Stimulated activated CD4-positive, alpha-beta T cell treated with anti-CD3 and anti-CD28 coated beads, Interleukin-15, amount 100 ng/mL, for 1 hour (primary cell): ENCODE measurements at places on chromosomes 11 and 22.
A peak's percentile ranks its signal among the peaks of the same experiment; 100 is the strongest.

GRCh38 chr22:25083056-25083806, 116.4 kb upstream of the CRYBB3 start:
- no peak for DNase-seq

- DNase-seq = no peak
These were observed 4.9 kb downstream of the OR8B8 start for GRCh38 chr11:124440608-124441007.

DNA sequence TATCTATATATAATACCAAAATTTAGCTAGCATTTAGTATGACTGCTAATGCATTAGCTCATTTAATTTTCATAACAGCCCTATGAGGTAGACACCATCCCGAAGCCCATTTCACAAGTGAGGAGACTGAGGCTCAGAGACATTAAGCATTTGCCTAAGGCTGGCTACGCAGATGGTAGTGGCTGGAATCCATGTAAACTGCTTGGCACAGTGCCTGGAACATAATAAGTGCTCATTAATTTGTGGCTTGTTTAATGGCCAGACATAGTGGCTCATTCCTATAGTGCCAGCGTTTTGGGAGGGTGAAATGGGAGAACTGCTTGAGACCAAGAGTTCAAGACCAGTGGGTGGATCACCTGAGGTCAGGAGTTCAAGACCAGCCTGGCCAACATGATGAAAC, 17.8 kb upstream of the TP53I11 start:
- no peak for DNase-seq

DNA sequence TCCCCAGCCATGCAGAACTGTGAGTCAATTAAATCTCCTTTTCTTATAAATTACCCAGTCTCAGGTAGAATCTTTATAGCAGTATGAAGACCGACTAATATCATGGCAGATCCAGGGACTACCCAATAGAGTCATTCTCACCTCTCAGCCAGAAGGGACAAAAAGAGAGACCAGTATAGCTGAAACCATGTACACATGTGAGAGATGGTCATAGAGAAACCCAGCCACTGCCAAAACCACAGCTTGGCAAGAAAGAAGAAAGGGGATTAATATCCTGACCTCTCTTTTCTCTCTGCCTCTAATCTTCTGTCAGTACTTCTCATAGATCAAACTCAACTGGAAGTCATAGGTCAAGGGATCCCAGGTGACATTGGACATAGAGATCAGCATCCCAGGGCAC, 109.8 kb downstream of the CCDC34 start:
- DNase-seq = no peak

DNA sequence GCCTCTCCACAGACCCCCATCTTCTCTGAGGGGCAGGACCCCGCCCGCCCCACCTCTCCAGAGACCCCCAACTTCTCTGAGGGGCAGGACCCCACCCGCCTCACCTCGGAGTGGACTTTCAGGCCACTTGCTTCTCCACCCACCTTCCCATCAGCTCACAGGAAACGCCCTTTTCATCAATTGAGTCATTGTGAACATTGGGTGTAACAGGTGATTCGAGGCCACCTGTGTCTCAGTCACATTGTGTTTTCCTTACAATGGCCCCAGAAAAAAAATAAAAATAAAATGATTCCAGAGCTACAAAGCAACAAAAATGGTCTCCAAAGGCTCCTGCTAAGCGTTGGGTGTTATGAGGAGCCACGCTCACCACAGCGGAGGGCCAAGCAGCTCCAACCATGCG, 36.0 kb downstream of the BRD1 start:
- DNase-seq = no peak

- no peak for DNase-seq
These were observed 4.7 kb downstream of the TCIRG1 start for GRCh38 chr11:68043349-68044144.

DNA sequence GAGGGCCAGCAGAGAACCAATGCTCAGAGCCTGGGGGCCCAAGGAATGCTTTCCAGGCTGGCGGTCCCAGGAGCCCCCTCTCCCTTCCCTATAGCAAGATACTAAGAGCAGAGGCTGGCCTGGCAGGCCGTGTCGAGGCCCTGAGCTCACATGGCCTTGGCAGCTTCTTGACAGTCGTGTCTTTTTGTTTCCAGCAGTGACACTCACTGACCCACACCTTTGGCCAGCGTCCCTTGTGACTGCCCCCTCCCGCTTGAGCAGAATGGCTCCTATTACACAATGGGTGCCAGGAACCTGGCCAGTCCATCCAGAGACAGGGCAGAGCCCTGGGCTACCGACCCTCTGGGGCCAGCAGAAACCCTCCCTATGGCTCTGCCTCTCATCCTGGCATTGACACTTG, 6.4 kb upstream of the CCND1 start:
- DNase-seq = no peak

DNA sequence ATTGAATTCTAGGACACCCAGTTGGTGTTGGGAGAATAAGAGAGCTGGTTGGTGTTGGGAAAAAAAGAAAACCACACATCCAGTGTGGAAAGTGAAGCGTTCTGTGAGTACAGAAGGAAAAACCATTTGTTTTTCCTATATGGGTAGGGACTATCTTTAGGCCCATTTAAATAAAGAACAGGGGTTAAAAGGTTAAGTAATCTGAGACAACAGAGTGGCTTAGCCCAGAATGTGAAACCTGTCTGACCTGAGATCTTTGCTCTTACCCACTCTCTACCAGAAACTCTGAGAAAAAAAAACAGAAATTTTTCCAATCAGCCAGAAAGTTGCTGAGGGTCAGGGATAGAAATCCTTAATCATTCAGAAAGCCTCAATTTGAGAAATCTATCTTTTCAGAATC, 59.8 kb upstream of the LRRC55 start:
- DNase-seq = no peak

DNA sequence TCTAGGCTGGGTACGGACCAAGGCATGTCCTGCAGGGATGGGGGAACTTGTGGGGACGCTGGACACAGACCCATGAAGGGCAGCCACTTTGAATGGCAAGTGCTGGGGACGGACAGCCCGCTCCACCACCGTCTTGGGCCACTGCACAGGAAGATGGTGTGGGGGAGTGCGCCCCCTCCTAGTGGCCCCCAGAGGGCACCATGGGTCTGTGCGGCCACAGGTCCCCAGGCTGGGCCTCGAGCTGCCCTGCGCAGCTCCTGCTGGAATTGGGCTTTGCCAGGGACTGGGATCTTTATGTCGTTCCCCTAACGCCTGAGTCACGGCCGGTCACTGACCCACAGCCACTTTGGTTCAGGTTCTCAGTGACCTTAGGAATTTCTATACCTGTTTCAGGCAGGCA, 44.4 kb downstream of the NAT10 start:
- DNase-seq = no peak

- DNase-seq = no peak
These were observed 87.7 kb upstream of the HORMAD2 start for GRCh38 chr22:29992341-29993275.

DNA sequence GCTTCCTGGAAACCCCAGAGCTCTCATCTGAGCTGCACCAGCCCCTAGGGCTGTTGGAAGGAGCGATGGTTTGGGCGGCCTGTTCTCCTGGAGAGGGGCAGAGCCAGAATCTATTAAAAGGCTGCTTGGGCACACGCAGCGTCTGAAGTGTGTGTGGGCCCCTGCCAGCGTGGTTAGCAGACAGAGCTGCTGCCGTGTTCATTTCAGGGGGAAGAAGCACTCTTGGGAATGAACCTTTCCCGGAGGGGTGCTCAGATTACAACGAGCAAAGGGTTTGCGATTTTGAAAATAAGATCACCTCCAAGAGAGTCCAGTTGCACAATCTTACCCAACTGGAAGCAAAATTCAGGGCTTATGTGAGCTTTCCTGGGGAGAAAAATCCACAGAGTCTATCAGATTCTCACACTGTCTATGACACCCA, 12.9 kb downstream of the ANO1 start:
- no peak for DNase-seq

GRCh38 chr22:45688600-45689080, 17.0 kb downstream of the ATXN10 start:
- no peak for DNase-seq

- DNase-seq = peak; percentile 43
These were observed 13.4 kb downstream of the TNKS1BP1 start for GRCh38 chr11:57311109-57311936.

GRCh38 chr11:112121981-112122615, 35.4 kb downstream of the SDHD start:
- no peak for DNase-seq

DNA sequence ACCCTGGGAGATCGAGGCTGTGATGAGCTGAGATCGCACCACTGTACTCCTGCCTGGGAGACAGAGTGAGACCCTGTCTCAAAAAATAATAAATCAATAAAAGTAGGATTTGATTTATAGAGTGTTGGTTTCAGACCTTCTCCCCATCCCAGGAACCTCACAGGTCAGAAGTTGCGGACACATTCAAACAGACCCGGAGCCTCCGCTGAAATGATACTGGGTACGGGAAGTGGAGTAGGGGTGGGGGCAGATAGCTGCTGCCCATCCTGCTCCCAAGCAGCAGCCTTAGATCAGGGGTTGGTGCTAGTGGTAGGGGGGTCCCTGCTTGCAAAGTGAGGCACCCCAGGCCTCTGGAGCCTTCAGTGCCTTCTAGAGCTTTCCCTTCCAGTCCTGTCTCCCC, 7.8 kb downstream of the PRDM11 start:
- DNase-seq = no peak

DNA sequence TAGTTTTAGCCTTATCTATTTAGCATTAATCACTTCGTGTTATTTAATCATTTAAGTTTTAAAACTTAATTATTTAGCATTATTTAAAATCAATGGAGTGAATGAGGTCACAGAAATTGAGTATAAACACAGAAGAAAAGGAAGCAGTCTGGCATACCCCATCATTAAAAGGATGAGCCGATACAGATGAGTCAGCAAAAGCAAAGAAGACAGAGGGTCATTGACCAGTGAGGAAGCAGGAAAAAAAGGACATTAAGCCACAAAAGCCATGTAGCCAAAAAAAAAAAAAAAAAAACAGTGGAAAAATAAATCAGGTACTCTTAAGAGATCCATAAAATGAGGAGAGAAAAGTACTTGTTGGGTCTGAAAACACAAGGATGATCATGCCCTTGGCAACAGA, 71.5 kb downstream of the TYR start:
- DNase-seq = no peak

DNA sequence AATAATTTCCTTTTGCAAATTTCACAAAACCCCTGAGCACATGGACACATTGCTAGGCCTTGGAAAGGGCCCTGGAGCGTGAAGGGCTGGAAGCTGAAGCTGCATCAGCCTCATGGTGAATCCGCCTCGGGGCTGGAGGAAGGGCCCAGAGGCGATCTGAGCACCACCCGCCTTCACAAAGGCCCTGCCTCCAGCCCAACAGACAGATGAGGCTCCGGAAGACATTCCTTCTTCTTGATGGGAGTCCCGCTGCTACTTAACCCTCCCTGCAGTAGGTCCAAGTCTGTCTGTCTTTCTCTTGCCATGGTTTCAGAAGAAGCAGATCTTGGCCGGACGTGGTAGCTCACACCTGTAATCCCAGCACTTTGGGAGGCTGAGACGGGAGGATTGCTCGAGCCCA, 16.5 kb downstream of the ARRB1 start:
- DNase-seq = no peak

DNA sequence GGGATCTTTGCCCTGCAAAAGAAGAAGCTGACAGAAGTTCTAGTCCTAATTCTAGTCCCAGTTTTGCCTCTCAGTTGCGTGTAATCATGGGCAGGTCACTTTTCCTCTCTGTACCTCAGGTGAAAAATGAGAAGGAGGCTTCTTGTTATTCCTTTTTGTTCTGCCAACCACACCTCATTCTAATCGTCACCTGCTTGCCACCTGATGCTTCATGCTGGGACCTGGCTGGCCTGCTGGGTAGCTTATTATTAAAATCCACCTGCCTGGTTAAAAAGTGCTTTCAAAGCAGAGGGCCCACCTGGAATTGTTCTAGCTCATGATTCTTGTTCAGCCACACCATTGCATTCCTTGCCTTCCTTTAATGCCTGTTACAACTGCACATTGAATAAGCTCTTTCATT, 8.4 kb upstream of the ALG8 start:
- DNase-seq = no peak

DNA sequence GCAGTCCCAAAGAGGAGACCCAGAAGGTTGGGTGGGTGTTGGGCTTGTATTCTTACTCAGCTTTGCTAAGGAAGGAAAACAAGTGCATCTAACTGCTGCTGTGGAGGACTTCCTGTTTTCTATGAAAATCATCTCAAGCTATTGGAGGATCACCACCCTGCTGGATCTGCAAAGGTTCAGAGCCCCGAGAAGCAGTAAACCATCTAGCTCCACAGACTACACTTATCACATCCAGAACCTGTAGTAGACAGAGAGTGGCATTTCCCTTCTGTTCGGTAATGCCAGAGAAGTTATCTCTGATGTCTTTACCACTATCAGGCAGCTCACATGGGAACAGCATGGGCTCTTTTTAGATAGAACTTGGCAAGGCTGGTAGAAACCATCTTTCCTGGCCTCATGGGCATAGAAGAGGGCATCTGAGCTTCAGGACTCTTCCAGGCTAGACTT, 21.7 kb downstream of the KCNJ1 start:
- DNase-seq = no peak

DNA sequence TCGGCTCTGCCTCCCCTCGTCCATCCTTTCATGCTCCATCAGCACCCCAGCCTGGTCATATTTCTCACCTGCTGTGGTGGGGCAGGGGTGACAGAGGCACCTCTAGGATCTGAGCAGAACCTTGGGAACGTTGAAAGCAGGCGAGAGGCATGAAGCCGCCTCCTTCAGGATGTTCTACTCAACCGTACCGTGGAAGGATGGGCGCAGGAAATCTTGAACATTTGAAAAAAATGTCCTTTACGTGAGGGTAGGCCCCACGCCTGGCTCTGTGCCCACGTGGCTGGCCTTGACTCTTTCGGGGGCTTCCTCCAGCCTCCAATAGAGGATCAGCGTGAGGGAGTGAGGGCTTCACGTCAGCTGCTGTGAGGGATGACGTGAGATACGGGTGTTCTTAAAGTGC, 90.7 kb downstream of the TBC1D22A start:
- DNase-seq = no peak

GRCh38 chr11:120525261-120526171, 14.0 kb downstream of the GRIK4 start:
- no peak for DNase-seq

DNA sequence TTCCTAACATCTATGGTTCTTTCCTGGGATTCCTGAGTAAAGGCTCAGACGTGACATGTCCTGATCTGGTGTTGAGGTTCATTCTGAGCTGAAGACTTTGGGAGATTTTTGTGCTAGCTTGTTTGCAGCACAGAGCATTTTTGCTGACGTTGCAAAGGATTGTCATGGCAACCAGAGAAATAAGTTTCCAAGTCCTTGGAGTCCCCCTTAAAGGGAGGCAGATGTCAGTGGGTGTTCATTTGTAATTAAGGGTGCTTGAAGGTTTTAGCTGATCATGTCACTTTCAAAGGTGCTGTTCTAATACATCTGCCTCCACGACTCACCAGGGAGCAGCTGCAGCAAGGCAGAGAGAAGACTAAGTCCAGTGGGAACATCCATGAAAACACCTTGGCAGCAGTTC, 5.4 kb upstream of the SYN3 start:
- no peak for DNase-seq

- no peak for DNase-seq
These were observed 61.2 kb upstream of the BLID start for GRCh38 chr11:122177238-122177637.

- no peak for DNase-seq
These were observed 9.4 kb upstream of the SIGIRR start for GRCh38 chr11:424232-424631.

- DNase-seq = no peak
These were observed 23.5 kb downstream of the PKNOX2 start for GRCh38 chr11:125188021-125188420.

- DNase-seq = no peak
These were observed 1912.0 kb upstream of the RAG2 start for GRCh38 chr11:38510041-38510440.
